ENCODE measurements at places on chromosomes 7 and 10.

GRCh38 chr7:10998996-10999757 lies 25.5 kb downstream of the PHF14 start:
- DNase-seq = no peak

- DNase-seq = no peak
These were observed 700.0 kb upstream of the PCDH15 start for GRCh38 chr10:55500931-55501559.

DNA sequence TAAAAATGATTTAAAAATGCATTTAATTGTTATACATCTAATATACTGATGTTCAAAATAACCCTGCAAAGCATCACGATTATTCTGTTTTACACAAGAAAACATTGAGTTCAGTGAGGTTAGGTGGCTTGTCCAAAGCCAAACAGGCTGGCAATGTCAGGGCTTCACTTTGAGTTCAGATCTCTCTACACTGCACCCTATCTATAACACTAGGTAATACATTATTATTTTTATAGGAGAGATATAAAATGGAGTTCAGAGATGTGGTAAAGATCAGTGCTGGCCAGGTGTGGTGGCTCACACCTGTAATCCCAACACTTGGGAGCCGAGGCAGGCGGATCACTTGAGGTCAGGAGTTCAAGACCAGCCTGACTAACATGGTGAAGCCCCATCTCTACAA lies 165.9 kb upstream of the MYO3A start:
- no peak for DNase-seq

DNA sequence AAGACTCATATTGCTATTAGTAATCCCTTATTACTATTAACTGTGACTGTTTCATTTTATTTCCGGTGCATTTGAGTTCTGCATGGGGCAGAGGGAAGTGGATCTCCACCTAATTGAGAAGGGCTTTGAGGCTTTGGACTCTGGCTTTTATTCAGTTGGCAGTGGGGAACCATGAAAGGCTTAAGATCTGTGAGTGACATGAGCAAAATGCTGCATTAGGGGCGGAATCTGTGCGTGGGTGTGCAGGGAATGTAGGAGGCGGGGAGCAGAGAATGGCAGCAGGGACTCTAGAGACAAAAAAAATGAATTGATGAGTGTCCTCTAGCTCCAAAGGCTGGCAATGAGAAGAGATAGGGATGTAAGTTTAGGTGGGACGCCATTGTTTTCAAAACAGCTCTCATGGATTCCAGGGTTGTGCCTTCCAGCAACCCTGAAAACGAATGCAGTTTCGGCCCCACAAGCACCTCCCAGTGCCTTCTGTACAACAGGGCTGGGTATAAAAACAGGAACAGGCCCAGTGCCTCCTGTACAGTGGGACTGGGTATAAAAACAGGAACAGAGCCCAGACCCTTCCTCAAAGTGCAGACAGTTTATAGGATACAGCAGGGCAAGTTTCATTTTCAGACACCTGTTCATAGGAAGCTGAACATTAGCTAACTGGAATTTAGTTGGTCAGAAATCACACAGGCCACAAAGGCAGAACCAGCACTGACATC lies 663.3 kb upstream of the FOXK1 start:
- DNase-seq = no peak

- no peak for DNase-seq
These were observed 9.1 kb upstream of the ZYX start for GRCh38 chr7:143372070-143372469.

All from 8988T (cell line).